ENCODE measurements at places on chromosomes 1 and 21.
A peak's percentile ranks its signal among the peaks of the same experiment; 100 is the strongest.

- DNase-seq = no peak
Measured at GRCh38 chr1:201379733-201380242, 2.3 kb upstream of the TNNT2 start.

DNA sequence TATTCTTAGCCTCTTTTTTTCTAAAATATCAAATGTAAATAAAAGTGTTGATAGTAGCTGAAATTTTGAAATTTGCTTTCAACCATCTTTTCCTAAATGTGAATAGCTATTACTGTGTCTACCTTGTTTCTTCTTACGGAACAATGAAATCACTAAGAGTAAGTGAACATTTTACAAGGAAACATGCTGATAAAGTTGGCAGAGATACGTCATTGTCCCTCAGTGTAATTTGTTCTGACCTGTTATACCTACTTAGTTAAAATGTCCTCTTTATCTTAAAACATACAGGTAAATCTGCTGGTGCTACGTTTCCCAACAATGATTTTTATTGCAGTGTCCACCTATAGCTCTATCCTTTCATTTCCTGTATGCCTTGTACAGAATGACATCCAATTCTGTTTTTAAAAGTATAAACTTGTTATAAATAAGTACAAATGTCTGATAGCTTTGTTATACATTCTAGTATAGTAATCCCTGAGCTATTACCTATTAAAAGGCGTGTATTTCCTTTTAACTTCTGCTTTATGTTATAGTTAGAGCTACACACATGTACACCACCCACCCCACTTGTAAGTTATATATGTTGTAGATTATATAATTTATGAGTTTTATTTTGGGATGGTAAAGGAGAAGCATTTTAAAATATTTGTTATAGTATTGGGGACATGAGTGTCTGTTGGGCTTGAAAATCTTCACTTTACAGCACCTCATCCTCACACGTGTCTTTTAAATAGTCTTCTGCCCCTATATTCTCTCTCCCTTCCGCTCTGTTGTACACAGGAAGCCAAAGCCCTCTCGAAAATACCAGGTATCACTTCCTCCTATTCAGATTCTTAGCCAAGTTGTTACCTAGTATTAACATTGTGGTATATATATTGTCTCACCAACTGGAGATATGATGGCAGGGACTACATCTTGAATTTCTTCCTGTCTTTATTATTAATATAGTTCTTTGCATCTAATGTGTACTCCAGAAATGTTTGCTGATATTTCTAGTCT is 25.2 kb downstream of the LAMC1 start:
- no peak for DNase-seq

DNA sequence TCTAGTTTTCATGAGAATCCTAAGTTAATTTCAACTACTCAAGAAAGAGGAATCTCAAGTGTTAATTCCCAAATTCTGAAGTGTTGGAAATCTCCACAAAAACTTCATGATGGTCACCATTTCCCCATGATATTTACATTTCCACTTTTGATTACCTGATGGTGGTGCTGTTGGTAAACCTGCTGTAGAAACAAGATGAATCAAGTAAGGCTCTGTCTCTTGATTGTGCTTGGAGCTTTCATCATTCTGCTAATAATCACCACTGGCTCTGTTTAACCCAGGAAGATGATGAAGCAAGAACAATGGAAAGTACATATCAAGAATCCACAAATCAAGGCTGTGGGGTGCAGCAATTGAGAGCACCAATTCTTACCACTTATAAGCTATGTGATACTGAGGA is 77.8 kb downstream of the C4BPA start:
- no peak for DNase-seq

DNA sequence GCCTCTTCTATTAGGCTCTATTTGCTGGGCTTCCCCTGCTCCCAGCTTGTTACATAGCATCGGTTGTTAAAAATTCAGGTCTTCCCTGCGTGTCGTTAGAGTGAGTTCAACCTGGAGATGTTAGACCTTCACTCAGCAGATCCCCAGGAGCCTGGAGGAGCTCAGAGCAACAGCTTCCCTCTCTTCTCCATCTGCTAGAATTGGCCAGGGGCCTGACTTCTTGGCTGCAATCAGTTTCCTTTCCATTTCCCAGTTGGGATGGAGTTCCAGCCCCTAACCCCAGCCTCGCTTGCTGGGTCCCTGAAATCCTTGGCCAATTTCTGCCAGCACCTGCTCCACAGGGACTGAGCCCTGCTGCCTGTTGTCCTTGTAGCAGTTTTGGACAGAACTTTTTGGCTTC is 55.9 kb downstream of the MT1HL1 start:
- no peak for DNase-seq

GRCh38 chr1:109687641-109688499 is at the start of gene GSTM1:
GSTM1 (plus strand) TSS chr1:109687817; CDS start chr1:109687874, 57 bp downstream.
- DNase-seq = no peak

DNA sequence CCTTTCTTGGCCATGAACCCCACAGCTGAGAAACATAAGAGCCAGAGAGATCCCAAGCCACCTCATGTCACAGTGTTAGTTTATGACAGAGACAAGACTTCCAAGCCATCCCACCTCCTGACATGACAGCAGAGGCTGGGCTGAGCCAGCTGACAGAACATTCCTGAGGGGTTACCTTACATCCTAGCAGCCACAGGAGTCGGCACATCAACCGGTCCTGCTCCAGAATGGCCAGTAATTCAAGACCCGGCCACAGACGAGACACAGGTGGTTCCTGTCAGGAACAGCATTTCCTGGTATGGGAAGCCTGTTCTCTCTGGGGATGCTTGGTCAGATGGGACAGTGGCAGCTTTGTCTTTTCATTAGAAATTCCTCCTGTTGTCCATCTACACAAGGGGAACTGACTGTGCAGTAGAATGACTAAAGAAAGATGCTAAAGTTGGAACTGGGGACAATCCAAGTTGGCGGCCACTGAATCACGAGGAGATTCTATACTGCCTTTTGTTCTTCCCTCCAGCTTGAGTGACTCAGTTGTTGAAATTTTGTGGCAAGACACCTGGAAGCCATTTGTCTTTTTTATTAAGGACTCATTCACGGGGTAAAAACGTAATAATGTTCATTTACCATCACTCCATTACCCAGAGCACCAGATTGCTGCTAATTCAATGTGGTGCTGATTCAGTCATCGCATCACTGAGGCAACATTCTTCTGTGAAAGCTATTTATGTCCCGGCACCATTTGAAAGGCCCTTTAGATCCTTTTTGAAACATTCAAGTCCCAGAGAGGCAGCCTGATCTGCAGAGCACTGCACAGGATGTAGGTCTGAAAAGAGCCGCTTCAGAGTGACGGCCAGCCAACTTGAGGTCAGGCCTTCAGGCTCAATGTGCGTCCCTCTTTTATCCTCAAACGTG is 37.2 kb upstream of the NPL start:
- DNase-seq = no peak

DNA sequence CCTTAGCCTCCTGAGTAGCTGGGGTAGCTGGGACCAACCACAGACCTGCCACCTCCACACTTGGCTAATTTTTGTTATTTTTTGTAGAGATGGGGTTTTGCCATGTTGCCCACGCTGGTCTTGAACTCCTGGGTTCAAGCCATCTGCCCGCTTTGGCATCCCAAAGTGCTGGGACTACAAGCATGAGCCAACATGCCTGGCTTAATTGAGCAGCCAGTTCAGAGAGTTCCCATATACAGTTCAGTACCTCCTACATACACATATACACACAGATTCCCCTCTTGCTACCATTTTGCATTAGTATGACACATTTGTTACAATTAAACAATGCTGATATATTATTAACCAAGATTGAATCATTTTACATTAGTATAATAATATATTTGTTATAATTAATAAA is 2.9 kb downstream of the RNPEP start:
- no peak for DNase-seq

- DNase-seq = peak; percentile 74
Measured at GRCh38 chr1:153805042-153805745, 30.0 kb downstream of the SLC27A3 start.

- DNase-seq = peak; percentile 30
Measured at GRCh38 chr1:34787461-34788420, 5.1 kb upstream of the GJA4 start.

DNA sequence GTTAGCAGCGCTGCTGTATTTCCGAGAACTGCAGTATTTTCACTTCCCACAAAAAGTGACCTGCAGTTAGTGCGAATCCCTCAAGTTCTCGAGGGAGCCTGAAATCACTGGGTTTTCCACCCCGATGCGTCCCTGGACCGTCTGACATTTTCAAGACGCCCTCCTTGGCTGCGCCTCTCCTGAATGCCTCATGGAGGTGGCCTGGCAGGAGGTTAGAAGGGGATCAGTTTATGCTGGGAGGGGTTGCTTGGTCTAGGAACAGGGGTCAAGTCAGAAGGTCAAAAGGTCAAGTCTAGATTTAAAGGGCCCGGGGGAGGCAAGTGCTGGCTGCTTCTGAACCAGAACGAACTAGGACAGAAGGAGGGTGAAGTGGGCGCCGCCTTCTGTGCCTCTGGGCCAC is 176.8 kb downstream of the PRDM16 start:
- DNase-seq = no peak

DNA sequence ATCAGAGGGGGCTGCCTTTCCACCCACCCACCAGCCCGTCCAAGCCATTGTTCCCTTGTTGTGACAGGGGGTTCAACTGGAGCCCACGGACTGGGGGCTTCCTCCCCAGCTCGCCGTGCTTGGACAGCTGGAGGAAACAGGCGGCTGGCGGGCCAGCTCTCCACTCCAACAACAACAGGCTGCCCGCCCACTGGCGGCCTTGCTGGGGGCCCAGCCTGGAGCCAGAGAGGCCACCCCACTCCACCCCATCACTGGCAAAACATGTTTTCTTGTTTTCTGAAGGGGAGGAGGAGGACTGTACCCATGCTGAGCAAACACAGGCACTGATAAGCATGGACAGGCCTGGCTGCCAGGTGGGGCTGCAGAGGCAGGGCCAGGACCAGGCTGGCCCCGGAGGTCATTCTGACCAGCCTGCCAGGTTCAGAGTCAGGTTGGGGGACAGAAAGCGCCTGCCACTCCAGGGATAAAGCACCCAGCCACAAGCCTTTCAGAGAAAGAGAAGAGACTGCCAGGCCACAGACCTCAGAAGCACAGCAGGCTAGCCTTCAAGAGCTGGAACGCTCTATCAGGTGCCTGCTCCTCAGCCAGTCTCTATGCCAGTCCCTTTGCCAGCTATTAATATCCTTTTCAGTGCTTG is 32.8 kb downstream of the GJA4 start:
- no peak for DNase-seq

- no peak for DNase-seq
Measured at GRCh38 chr21:31837618-31838390, 35.0 kb upstream of the HUNK start.

DNA sequence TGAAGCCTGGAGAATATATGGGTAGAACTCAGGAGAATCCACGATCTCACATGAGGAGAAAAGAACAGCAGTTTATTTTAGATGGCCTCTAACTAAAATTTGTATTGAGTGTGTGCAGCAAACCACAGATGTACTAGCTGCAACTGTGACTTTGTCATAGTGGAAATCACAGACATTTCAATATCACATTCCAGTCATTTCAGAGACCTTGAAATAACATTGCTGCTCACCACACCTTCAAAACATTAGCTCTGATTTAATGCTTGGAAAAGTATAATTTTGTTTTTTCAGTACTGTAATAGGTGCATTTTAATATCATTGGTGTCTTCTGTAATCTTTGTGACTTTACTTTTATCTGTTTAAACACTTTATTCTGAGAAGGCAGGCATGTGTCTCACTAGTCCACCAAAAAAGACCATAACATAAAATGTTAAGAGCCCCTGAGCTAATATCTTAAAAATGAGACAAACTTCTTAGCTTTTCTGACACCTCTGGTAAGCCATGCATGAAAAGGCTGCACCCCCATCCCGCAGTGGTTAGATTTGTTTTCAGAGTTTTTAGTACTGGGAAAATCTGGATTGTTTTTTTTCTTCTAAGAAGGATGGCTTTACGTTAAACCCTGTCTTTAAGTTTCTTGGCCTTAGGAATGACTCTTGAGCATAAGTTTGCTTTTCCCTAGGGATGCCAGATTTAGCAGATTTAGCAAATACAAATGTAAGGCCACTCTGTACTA is 30.1 kb downstream of the KCNJ15 start:
- no peak for DNase-seq

- DNase-seq = no peak
Measured at GRCh38 chr1:39980555-39981313, 25.8 kb downstream of the MFSD2A start.

- DNase-seq = no peak
Measured at GRCh38 chr21:17455028-17455353, 57.9 kb upstream of the CXADR start.

DNA sequence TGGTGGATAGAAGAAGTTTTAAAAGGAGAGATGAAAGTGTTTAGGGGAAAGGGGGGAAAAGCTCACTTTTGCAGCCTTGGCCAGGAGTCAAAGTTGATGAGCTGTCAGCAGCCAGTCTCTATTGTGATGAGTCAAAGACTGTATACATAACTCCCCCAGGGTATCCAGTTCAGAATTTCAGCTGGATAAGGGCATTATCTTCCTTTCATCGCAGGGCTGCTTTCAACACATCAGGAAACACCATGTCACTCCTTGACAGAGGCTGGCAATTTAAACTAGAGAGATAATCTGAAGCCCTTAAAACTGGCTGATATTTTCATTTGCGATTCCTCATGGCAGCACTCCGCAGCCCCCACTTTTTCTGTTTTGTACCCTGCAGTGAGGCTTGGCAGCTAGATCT is 328.5 kb downstream of the TBX15 start:
- no peak for DNase-seq

Data from GM04503 (cell line).